ENCODE measurements at places on chromosomes 11 and 22.

GRCh38 chr22:37223965-37224551 is 11.8 kb upstream of the SSTR3 start:
- no peak for DNase-seq

DNA sequence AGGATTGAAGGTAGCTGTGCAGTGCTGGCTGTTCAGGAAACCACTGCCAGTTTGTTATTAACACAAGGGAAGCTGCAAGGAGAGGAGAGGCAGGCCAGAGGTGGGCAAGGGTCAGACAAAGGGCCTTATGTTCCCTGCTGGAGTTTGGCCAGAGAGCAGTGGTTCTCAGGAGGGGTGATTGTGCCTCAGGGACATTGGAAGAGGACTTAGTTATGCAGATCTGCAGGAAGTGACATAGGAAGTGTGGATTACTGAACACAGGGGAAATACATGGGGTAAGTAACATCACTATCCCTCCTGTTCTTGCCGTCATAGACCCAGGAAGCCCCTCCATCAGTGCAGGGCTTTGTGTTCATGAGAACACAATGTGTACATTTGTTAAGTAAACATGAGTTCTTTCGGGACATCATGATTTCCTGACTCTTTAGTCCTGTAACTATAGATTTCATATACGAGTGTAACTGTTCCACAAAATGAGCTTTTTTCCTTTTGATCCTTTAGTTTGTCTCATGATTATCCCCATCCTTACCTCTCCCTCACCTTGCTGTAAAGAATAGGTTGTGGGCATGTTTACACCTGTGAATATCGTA is 5.9 kb downstream of the SRRD start:
- no peak for DNase-seq

DNA sequence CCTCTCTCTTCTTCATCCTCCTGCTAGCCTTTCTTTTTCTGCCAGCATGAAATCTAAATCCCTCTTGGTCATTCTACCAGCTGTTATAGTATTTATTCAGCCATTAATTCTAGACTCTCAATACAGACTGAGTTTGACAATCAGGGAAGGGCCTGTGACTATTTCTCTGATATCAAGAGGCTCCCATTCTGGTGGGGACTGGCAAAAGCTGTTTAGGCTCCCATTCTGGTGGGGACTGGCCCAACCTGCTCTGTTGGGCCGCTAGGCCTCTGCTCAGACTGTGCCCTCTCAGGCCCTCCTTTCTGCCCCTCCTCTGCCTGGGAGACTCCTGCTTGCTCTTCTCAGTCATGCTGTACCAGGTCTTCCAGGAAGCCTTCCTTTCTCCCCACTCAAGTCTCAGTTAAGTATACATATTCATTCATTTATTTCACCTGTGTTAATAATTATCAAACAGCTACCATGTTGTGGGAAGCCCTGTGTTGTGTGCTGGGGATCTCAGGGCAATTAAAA is 323.7 kb upstream of the NARS2 start:
- no peak for DNase-seq

GRCh38 chr11:94974178-94974577 is 669 bp downstream of the KDM4D start:
- DNase-seq = no peak

DNA sequence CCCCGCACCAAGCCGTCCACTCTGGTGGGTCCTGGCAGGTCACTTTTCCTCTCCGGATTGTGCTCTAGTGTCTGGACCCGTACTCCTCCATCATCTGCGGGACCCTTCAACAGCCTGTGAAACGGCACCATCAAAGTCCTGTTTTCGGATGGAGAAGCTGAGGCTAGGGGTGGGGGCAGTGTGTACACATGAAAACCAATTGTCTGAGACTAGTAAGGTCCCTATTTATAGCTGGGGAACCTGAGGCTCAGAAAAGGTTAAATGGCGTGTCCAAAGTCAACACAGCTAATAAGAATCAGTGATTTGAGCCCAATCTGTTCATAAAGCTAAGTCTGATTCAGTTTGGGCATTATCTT is 668 bp upstream of the LRRC32 start:
- DNase-seq = no peak

- no peak for DNase-seq
These were observed 5.9 kb downstream of the SF1 start for GRCh38 chr11:64772303-64773018.

DNA sequence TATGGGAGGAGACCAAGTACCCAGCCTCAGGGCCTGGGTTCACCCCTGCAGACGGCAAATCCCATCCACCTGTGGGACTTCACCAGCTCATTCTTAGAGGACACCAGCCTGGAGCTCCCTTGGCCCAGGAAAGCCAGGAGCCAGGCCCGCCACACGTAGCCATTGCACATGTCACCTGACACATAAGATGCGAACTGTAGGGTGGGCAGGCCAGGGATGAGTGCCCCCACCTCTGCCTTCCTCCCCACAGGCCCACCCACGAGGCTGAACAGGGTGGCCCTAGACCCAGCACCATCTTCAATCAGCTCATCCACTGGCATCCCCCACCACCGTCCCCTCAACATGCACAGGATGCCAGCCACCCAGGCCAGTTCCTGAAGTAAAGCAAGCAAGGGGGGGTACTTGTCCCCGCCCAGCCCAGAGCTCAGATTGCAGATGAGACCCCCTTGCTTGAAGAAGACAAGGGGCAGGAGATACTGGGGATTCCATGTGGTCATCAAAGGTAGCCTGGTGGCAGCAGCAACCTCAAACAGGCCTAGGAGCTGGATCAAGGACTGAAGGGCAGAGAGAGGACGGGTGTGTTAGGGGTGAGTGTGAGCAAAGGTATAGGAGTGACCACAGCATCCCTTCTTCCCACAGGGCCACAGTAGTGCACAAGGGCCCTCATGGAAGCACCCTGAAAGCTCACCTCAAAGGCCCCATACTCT is 45.6 kb downstream of the IGLL5 start:
- DNase-seq = no peak

DNA sequence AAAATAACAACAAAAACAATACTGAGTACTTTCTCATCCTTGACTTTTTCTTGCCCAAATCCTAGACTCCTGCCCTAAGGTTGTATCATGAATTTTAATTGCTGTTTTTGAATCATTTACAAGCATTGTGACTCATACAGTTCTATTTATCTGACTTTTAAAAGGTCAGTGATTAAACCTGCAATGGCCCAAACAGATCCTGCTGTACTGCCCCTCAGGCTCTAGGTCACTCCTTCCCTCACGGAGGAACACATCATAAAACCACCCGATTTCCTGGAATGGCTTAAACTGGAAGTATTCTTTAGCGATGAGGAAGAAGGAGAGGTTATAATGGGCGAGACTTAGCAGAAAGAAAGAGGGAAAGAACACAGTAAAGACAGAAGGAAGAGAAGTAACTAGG is 12.3 kb downstream of the ARFGAP3 start:
- DNase-seq = no peak

- peak; percentile 3 for DNase-seq
These were observed 14.2 kb downstream of the OR52A5 start for GRCh38 chr11:5123802-5124521.

GRCh38 chr11:104695065-104695463 is 203.2 kb downstream of the CASP12 start:
- no peak for DNase-seq

Data from DMS 273 treated with DMSO at 0.1 percent for 48 hours (cell line).